Thyroid gland (tissue), 4 donors: ENCODE measurements at places on chromosomes 7 and 10. TPM values are rescaled to one million over a fixed set of nuclear protein-coding genes. Genes with fewer than 3 reads are reported as not detected.

- DNase-seq, result no peak
Measured at GRCh38 chr7:29599026-29599425, 35.4 kb downstream of the PRR15 start.

ANXA8L1 gene
- total RNA-seq, result not detected

- DNase-seq, result no peak
Measured at GRCh38 chr7:45027774-45028114, 27.7 kb downstream of the CCM2 start.

GRCh38 chr7:8831376-8831775 is 398.0 kb downstream of the NXPH1 start:
- DNase-seq, result no peak

PNLIP gene
- total RNA-seq, result not detected

DNA sequence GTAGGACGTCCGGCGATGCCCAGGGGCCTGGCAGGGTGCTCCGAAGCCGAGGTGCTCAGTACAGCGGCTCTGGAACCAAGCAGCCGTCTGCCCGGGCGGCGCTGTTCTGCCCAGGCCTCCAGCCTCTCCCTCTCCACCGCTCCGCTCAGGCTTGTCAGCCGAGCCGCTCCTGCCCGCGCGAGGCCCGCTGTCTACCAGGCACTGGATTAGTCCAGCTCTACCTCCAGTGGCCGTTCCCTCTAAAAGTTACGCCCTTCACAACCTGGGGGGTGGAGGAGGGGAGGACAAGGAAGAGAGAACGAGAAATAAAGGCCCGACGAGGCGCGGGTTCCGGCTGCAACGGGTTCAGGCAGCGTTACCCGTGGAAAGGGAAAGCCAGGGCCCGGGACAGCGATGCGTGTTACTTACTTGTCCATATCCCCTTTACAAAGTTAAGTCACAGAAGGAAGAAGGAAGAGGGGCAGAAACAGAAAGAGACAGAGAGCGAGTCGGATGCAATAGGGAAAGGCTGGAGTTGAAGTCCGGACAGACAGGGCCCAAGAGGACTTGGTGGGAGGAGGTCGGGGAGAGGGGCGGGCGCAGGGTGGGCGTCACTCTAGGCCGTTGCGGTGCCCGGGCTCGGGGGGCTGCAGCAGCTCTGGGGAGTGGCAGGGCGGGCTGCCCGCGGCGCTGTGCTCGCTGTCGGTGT is 2.8 kb downstream of the SP8 start:
- peak; percentile 12 for DNase-seq

LGI1 gene
- total RNA-seq, result not detected

GPR26 gene
- not detected for total RNA-seq

DNA sequence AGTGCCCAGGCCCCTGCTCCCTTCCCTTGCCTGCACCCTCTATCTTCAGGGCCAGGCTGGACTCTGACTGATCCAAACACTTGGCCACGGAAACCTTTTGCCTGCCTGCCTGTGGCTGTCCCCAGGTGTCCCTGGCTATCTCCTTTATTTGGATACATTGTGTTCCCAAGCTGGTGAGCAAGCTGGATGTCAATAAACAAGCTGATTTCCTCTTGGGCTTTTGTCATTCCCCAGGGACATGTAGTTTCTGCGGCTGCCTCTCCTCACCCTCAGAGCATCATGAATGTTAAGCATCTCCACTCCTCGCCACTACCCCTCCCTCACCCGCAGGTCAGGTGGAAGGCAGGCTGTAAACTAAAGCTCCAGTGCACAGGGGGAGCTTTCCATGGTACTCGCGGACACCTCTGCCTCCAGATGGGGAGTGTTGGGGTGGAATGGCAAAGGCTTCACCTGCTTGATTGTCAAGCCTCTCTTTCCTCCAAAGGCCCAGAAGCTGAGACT is 6.9 kb downstream of the GHRHR start:
- DNase-seq, result no peak

- DNase-seq, result peak; percentile 8
Measured at GRCh38 chr10:34181553-34182300, 633.4 kb downstream of the PARD3 start.

DNA sequence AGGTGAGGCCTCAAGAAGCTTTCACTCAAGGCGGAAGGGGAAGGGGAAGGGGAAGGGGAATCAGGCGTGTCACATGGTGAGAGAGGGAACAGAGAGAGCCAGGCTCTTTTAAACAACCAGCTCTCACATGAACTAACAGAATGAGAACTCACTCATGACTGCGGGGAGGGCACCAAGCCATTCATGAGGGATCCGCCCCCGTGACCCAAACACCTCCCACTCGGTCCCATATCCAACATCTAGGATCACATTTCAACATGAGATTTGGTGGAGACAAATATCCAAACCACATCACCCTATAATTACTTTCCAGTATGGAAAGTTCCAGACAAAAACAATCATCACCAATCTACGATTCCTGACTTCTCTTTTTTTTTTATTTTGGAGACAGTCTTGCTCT is 22.9 kb downstream of the HIP1 start:
- no peak for DNase-seq

SYT15B gene
- total RNA-seq, result 4.6 TPM

TRIM4 gene
- 62.5 TPM for total RNA-seq

GRCh38 chr10:27619329-27619728 is 115.2 kb downstream of the RAB18 start:
- DNase-seq, result no peak

DNA sequence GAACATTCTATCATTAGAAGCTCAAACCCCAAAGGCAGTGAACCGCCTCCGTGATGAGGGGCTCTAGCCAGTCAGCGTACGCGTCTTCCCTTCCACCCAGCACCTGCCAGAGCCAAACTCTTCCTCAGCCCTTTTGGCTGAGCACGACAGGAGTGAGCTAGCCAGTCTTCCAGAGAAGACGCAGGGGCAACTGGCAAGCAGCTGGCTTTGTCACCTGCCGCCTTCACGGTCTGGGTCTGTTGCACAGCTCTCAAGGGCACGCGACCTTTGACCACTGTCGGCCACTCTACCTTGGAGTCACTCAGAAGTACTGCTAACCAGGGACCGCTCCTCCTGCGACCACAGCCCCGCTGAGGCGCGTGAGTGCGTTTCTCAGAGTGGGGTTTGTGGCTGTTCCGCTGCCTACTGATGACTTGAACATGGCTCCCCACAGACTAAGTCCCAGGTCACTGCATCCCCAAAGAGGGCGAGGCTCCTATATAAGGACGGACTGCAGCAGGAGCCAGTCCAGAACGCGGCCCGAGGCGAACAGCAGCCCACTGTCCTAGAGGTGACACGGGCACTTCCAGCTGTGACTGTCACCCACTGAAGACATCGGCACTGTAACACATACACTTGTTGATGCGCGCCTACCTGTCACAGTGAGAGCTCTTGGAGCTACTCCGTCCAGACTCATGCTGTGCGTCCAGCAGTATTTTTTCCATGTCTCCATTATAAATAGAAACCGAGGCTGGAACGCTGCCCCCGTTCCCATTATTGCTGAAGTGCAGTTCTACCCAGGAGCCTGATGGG is 8.4 kb downstream of the BNIP3 start:
- DNase-seq, result no peak

GRCh38 chr10:55460008-55460407 is 659.0 kb upstream of the PCDH15 start:
- DNase-seq, result no peak

DNA sequence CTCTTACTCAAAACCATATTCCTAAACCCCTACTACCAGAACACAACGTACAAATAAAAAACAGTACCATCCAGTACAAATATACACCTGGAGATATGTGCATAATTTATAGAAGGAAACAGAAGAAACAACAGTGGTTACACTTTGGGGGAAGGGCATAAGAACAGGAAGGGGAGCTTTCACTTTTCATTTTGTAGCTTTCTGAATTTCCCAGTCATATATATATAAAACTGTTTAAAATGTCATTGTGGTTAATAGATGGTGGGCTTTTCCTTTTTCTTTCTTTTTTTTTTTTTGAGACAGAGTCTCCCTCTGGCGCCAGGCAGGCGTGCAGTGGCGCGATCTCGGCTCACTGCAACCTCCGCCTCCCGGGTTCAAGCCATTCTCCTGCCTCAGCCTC is 47.2 kb downstream of the MALSU1 start:
- DNase-seq, result no peak

GRCh38 chr7:2825559-2826227 is 18.4 kb downstream of the GNA12 start:
- no peak for DNase-seq

RASSF4 gene
- 219 TPM for total RNA-seq

ENKUR gene
- total RNA-seq, result not detected

DNA sequence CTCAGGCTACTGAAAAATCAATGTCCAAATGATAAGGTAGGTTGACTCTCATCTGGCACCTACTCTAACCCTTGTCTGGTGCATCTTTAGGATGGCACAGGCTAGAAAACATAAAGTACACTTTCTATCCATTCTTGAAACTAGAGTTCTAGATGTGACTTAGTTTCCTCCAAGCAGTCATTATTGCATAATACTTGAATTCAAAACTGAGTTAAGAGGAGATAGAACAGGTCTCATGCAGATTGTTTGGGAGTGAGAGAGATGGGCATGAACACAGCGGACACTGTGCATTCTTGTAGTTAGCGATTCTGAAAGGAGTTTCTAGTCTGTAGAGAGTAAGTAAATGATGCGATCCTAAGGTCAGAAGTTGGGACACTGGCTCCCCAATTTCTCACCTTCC is 149.2 kb downstream of the PDE1C start:
- DNase-seq, result no peak

DNA sequence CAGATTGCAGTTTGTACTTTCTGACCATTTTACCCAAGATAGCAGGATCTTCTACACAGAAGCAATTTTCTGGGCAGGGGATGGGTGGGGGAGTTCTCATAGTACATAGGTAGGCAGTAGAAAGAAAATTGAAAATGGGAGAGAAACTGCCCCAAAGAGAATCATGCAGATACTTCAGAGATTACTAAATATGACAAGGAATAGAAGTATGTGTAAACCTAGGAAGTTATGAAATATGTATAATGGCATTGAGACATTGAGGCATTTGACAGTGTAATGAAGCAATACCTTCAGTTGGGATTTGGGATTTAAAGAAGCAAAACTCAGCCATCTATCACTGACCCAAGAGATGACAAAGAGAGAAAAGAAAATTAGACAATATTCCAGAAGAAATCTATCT is 233.0 kb downstream of the PTN start:
- DNase-seq, result no peak

DNA sequence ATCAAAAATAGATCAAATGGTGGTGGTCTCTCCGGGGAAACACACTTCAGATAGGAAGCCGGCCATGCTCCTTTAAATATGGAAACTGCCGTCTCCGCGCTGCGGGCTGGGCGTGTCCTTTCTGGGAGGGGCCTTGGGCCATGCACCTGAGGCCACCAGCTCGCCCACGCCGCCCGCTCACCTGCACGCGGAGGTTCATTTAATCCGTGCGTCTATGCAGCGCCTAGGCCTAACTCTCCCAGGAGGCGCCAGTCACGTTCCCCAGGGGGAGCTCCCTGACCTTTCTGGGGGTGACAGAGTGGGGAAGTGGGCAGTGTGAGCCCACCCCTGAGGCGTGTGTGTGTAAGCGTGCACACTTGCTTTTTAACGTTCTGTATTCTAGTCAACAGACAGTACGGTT is 64.0 kb downstream of the C10orf143 start:
- no peak for DNase-seq

DNA sequence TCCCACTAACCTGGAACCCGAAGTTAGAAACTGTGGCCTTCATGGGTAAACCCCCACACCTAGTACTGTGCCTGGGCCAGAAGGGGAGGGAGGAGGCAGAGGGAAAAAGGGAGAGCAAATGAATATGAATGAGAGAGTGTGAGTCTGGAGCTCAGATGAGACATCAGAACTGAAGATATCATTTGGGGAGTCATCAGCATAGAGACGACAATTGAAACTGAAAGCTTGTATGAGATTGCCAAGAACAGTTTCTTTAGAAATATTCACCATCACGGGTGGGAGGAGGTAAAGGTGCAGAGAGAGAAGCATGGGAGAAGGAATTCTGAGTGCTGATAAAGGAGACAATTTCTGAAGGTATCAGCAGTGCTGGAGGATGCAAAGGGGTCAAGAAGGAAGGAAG is 171.2 kb downstream of the GRM8 start:
- DNase-seq, result no peak

GRCh38 chr10:86940677-86941076 is 16.7 kb downstream of the MMRN2 start:
- DNase-seq, result no peak

- DNase-seq, result no peak
Measured at GRCh38 chr10:10330418-10330817, 687.3 kb upstream of the CELF2 start.

GRCh38 chr7:134504660-134505164 is 22.7 kb upstream of the AKR1B10 start:
- no peak for DNase-seq

ACTR3C gene
- 34.8 TPM for total RNA-seq

- no peak for DNase-seq
Measured at GRCh38 chr10:36455526-36456133, 669.8 kb upstream of the ANKRD30A start.

GRCh38 chr7:54426406-54426805 is 115.8 kb upstream of the VSTM2A start:
- no peak for DNase-seq

DNA sequence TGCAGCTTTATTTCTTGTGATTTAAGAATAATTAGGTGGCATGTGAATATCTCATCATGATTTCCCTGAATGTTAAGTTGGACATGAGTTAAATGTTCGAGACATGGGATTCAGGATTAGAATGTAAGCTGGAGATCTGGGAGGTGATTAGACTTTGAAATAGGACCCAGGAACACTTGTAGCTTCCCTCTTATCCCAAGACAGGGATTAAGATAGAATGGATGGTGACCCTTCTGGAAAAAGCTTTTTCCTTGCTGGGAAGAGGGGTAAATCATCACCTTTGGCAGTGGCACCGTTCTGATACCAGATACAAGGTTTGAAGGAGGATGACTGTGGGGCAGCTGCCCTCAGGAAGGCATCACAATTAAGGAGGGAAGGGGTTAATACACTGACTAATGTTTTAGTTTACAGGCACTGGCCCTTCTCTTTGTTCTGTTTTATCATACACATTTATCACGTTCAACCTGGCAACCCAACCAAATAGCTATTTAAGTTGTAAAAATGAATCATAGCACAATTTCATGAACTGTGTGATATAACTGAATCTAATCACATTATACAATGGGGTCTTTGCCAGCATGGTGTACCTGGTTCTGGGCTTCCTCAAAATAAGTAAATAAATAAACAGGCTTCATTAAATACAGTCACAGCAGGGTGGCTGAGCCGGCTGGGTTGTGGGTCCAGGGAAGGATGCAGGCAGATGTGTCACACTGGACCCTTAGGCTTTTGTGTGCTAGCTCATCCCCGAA is 212.7 kb downstream of the LRMDA start:
- DNase-seq, result no peak

- no peak for DNase-seq
Measured at GRCh38 chr7:3318874-3319273, 17.8 kb downstream of the SDK1 start.

- DNase-seq, result no peak
Measured at GRCh38 chr10:33125111-33125510, 167.1 kb upstream of the ITGB1 start.

PTPRZ1 gene
- not detected for total RNA-seq

CNPY1 gene
- not detected for total RNA-seq
